ENCODE measurements at places on chromosomes 11 and 22. TPM values are rescaled to one million over a fixed set of nuclear protein-coding genes. Genes with fewer than 3 reads are reported as not detected.

FDXACB1 gene
- 0.95 TPM for total RNA-seq

DEFB131B gene
- not detected for total RNA-seq

- no peaks in the 10 kb centered on the region for H3K36me3 ChIP-seq
- H3K4me1 ChIP-seq, result no peaks in the 10 kb centered on the region
- H3K27ac ChIP-seq, result no peak overlapping the region
Measured at GRCh38 chr11:130819625-130820024, 96.7 kb downstream of the SNX19 start.

GRCh38 chr11:65695459-65696241, 16.4 kb upstream of the KAT5 start:
- H3K27ac ChIP-seq, result no peak overlapping the region
- DNase-seq, result no peak
- no peaks in the 10 kb centered on the region for H3K27me3 ChIP-seq
- no peak overlapping the region for H3K4me3 ChIP-seq
- H3K4me1 ChIP-seq, result no peaks in the 10 kb centered on the region
- H3K36me3 ChIP-seq, result no peaks in the 10 kb centered on the region

DNA sequence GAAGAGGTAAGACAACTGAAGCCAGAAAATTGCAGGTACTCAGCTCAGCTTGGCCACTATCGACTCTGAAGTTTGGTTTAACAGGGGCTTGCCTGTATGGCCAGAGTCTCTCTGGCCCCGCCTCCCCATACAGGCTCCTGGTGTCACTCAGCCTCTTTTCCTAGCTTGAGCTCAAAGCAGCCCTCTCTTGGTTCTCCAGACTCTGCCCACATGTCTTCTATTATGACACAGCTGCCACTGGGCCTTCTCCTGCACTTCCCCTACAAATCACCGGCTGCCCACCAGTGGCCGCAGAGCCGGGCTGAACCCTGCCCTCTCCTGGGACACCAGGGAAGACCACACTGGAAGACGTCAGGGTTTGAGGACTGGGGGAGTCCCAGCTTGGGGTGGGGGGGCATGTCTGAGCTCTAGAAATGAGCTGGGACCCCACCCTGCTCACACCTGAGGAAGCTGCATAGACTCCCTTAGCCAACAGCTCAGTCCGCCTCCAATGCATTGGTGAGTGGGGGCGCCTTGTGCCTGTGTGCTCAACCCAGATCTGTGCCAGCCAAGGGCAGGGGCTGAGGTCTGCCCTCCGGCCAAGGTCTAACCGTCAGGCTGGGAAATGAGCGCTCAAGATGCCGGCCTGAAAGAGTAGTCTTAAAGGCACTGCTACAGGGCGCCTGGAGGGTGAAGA, 94.4 kb upstream of the LMO1 start:
- H3K27ac ChIP-seq, result no peak overlapping the region
- H3K4me1 ChIP-seq, result peaks cover 19% of the 10 kb centered on the region
- H3K4me3 ChIP-seq, result no peak overlapping the region
- H3K36me3 ChIP-seq, result no peaks in the 10 kb centered on the region
- no peak for DNase-seq

DNA sequence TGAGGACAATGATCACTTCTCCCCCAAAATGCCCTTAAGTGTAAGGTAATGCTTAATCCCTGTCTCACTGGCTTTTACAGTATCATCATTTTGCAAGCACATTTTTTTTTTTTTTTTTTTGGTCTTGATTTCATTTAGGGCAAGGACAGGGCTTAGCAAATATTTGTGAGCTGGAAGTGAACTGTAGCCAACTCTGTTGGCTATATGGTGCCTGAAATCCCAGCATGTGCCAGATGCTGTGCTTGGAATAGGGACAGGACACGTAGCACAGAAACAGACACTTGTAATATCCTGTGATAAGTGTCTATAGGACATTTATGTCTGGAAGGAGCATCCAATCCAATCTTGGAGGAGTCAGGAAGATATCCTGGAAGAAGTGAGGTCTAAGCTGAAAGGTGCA, 198.3 kb downstream of the NAV2 start:
- no peak overlapping the region for H3K27ac ChIP-seq
- DNase-seq, result no peak
- H3K27me3 ChIP-seq, result no peaks in the 10 kb centered on the region
- no peaks in the 10 kb centered on the region for H3K36me3 ChIP-seq

- H3K27ac ChIP-seq, result no peak overlapping the region
- no peak overlapping the region for H3K4me3 ChIP-seq
- H3K27me3 ChIP-seq, result no peaks in the 10 kb centered on the region
- no peaks in the 10 kb centered on the region for H3K4me1 ChIP-seq
- DNase-seq, result peak; percentile 34
- no peaks in the 10 kb centered on the region for H3K36me3 ChIP-seq
Measured at GRCh38 chr11:3194016-3194816, 24.4 kb downstream of the MRGPRG start.
